Pons (tissue), 1 donor: ENCODE measurements at places on chromosomes 13 and 19.

- DNase-seq = no peak
Observed at GRCh38 chr13:30560212-30560611, 57.5 kb upstream of the USPL1 start.

DNA sequence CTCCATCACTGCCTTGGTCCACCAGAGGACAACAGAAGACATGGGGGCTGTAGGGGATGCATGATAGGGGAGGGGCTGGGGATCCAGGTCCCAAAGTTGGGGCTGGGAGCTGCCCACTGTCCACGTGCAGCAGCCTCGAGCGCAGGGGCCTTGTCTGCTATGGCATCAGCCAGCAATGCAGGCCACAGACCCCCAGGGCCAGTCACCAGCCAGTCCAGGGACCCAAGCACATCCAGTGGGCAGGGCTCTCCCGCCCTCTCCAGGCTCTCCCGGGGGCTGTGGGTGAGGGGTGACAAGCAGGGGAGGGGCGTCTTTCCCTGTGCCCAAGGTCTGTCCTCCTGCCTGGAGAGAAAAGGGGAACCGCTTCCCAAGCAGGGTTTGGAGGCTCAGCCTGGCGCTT, 32.8 kb downstream of the PEPD start:
- no peak for DNase-seq

DNA sequence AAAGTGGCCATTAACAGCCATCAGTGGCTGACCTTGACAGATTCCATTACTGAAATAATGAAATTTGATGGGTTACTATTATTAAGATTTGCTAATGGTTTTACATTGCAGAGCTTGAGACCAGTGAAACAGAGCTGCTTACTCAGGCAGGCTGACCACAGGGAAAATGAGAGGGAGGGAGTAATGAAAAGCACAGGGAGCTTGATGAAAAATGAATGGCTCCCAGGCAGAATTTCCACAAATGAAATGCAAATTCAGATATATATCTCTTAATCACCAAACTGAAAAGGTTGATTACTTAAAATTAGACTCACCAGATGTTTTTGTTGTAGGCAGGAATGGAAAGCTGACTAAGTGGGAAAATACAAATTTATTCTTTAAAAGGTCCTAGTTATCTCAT, 36.1 kb downstream of the HTR2A start:
- no peak for DNase-seq

- no peak for DNase-seq
Observed at GRCh38 chr13:20389696-20390525, 135.7 kb downstream of the CRYL1 start.

DNA sequence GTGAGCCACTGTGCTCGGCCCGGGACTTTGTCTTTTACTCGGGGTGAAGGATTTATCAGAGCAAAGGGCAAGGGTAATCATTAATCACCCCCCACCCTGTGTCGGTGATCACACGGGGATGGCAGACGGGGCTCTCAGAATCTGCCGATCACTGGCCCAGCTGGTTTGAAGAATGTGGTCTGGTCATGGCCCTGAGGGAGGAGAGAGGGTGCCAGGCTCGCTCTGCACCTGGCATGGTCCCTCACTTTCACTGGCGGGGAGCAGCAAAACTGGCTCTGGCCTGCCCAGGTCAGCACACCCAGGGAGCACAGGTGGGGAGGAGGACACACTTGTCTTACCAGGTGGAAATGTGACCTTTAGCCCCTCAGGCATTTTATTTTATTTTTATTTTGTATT, 10.2 kb downstream of the REEP6 start:
- no peak for DNase-seq

DNA sequence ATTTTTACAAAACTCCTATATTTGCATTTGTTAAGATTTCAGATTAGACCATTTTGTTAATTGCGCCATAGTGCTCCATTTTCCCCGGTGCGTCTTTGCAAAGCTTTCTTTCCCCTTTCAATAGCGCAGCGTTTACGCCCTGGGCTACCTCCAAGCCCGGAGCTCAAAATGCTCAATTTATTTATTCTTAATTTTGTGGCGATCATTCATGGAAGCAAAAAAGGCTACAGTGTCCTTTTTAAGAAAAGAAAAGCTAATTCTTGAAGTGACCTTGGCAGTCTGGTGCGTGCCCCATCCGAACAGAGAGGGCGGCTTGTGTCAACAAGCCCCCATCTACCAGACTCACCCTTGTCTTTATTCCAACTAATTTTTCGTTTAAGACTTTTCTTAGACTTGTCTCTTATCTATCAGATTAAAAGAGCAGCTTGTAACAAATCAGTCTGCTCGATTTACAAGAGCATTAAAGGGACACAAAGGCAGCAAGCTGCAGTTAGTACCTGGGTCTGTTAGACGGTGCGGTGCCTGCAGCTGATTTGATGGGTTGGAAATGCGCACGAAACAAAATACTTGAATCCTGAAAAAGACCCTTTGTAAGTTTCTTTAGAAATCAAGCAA, 30.1 kb downstream of the GSX1 start:
- no peak for DNase-seq

GRCh38 chr19:21094347-21095025, 12.5 kb downstream of the ZNF714 start:
- DNase-seq = no peak

DNA sequence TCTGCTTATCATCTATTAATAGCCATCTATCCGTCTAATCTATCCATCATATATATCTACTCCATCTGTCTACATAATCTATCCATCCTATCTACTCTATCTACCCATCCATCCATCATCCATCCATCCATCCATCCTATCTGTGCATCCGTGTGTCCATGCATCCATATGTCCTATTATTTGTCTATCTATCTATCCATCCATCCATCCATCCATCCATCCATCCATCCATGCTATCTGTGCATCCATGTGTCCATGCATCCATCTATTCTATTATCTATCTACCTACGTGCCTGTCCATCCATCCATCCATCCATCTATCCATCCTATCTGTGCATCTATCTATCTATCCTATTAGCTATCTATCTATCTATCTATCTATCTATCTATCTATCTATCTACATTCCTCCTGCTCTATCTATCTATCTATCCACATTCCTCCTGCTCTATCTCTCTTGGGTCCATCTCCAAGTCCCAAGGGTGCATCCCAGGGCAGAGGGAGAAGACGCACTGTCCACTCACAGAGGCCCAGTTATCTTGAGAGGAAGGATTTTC, 1.9 kb downstream of the CYP4F2 start:
- no peak for DNase-seq

- DNase-seq = no peak
Observed at GRCh38 chr19:5372572-5373200, 32.1 kb upstream of the PTPRS start.

DNA sequence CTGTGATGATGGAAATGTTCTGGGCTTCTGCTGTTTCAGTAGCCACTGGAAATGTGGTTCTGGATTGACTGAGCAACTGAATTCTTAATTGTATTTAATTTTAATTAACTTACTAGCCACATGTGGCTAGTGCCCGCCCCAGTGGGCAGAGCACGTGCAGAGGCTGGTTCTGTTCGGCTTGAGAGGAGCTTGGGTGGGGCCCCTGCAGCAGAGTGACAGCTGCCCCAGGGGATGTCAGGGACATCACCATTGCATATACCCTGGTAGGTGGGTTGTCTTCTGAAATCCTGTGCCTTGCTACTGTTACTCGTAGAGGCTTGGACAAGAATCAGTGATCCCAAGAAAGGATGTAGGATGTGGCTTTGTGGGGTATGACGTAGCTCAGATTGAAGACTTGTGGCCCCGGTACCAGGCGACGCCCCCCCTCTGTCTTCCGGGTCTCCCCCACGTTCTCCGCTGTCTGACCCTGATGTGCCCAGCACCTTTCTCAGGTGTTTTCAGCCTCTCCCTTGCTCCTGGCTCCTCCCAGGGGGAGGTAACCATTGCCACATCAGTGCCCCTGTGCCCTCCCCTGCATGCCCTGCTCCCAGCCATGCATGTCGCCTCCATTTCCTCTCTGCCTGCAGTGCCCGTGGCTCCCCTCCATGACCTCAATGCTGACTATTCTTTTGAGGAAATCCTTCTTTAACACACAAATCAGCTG, 102.6 kb upstream of the RNF113B start:
- peak; percentile 31 for DNase-seq

DNA sequence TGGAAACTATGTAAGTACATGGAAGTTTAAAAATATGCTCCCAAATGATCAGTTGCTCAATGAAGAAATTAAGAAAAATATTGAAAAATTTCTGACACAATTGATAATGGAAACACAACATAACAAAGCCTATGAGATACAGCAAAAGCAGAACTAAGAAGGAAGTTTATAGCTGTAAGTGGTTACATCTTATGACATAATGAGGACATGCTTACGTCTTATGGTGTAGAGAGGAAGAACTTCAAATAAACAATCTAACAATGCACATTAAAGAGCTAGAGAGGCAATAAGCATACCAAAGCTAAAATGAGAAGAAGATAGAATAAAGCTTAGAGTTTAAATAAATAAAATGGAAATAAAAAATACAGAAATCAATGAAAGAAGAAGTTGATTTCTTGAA, 50.0 kb upstream of the CEACAM21 start:
- no peak for DNase-seq

- DNase-seq = peak; percentile 67
Observed at GRCh38 chr13:75309981-75310580, 171.9 kb downstream of the TBC1D4 start.

- peak; percentile 19 for DNase-seq
Observed at GRCh38 chr19:5338656-5339197, 1.9 kb downstream of the PTPRS start.

DNA sequence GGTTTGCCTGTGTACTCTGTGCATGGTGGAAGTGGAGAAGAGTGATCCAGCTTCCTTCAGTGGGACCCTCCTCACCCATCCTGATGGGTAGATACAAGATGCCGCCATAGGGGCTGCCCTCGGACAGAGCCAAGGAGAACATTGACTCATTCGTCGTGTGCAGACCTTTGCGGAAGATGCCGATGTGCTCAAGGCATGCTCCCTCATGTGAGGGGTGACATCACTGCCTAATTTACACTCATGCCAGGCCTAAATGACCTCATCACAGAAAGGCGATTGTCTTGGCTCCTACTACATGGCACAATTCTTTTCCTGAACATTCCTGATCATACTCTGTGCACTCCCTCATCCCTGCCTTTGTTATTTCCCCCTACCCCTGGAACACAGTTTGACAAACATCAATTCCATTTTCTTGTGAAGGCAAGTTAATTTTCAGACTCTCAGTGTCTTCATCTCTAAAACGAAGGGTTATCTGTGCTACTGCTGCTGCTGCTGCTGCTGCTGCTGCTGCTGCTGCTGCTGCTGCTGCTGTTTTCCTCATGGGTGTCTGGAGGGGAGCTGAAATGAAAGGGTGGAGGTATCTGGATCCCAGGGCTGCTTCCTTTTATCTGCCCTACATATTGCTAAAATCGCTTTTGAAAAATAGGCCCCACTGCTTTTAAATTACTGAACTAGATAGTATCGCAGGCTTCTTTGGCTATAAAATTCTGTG, 146.5 kb upstream of the ARGLU1 start:
- DNase-seq = peak; percentile 43

- DNase-seq = no peak
Observed at GRCh38 chr13:30409886-30410704, 12.2 kb upstream of the UBE2L5 start.

GRCh38 chr19:45676851-45677263, 8.8 kb downstream of the GIPR start:
- no peak for DNase-seq

GRCh38 chr13:96650301-96650886, 343.9 kb downstream of the OXGR1 start:
- DNase-seq = no peak

GRCh38 chr13:87122551-87122950, 548.6 kb upstream of the SLITRK5 start:
- no peak for DNase-seq

DNA sequence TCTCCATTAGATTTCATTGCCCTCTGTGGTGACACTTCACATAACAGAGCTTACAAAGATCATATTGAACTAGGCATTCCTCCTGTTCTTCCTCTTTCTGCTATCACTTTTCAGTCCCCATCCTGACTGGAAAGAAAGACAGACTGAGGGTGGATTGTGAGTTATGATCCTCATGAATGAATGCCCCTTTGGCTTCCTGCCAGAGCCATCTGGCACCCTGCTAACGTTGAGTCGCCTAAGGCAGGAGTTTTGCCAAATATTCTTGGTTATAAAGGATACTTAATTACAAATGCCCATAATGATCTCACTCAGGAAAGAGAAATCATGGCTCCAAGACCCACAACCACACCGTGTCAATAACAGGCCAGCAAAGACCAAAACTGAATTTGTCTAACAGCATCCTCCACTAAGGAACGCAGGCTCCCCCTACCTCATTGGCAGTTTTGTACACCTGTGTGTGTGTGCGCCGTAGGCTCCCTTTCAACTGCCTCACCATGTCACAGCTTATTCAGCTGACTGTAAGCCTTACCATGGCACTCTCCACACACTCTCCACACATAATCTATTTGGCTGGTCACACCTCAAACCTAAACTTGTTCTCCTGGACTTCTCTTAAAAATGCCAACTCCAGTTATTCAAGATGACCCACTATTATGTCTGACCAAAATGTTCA, 15.5 kb downstream of the ZNF211 start:
- peak; percentile 11 for DNase-seq

GRCh38 chr13:50072676-50073075, 57.4 kb downstream of the KCNRG start:
- DNase-seq = no peak

GRCh38 chr13:109100705-109101304, 471.4 kb downstream of the MYO16 start:
- DNase-seq = no peak

GRCh38 chr13:78241278-78241919, 322.8 kb upstream of the EDNRB start:
- peak; percentile 24 for DNase-seq

GRCh38 chr13:59643906-59644626, 519.7 kb downstream of the DIAPH3 start:
- DNase-seq = no peak

DNA sequence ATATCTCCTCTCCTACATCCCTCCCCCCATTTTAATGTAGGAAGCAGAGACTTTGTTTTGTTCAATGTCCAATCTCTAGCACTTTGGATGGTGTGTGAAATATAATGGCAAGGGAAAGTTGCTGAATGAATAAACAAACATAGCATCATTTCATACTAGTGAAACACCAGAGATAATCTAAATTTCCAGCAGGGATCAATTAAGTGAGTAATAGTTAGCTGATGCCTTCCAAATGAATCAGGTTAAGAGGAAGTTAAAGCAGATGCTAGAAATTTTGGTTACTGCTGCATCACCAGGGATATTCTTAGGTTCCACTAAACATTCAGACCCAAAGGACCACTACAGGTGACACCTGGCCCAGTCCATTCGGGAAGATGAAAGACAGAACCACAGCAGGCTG, 8.1 kb downstream of the MRPS31 start:
- DNase-seq = no peak

GRCh38 chr13:40961214-40961613, 57.9 kb downstream of the ELF1 start:
- no peak for DNase-seq

DNA sequence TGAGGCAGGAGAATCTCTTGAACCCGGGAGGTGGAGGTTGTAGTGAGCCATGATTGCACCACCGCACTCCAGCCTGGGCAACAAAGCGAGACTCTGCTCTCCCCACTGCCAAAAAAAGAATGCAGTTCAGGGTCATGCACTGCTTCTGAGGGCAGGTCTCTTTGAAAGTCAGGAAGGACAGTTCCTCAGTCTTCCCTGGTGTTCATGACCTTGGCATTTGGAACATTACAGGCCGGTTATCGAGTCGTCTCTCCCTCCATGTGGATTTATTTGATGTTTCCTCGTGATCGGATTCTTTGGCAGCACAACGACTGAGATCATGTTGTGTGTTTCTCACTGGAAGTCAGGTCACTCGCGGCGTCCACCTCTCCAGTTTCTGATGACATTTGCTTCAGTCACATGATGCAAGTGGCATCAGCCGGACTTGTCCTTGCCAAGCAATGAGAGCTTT, 17.2 kb downstream of the FGF21 start:
- DNase-seq = no peak

GRCh38 chr13:105259426-105259825, 1276.0 kb downstream of the EFNB2 start:
- no peak for DNase-seq
